Stimulated activated CD4-positive, alpha-beta T cell treated with anti-CD3 and anti-CD28 coated beads, Interleukin-15, amount 100 ng/mL, for 48 hours (primary cell): ENCODE measurements at places on chromosomes 3 and 15.

- DNase-seq = no peak
These were observed 4.4 kb downstream of the COX17 start for GRCh38 chr3:119672776-119673175.

DNA sequence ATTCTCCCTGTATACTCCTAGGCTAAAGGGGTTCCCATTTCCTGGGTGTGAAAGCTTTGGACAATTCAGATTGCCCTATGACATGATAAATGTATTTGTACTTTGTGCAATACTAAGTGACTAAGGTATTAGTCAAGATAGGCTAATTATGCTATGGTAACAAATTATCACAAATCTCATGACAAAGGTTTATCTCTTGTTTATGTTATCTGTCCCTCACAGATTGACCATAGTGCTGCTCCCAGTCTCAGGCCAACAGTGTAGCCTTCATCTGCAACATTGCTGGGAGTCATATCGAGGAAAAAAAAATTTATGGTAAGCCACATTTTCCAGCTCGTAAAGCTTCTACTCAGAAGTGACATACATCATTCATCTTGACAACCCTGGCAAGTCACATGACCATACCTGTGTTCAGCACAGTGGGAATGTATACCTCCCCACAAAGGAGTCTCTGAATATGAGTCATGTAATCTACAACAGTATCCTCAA is 346.2 kb downstream of the IGSF11 start:
- no peak for DNase-seq

DNA sequence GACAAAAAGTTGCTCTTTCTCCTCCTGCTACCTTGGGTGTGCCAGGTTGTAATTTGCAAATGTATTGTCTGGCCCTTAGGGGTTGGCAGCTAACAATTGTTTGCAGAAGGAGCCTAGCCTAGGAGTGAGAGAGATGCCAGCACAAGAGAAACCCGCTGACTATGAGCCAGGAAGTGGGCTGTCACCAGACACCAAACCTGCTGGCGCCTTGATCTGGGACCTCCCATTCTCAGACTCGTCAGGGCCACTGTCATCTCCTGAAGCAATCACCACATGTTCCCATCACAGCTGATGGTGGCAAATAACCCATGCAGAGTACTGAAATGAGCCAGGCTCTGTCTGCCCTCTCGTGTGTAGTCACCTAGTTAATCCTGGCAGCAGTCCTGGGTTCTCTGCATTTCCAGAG is 406.4 kb upstream of the NPAP1 start:
- no peak for DNase-seq

DNA sequence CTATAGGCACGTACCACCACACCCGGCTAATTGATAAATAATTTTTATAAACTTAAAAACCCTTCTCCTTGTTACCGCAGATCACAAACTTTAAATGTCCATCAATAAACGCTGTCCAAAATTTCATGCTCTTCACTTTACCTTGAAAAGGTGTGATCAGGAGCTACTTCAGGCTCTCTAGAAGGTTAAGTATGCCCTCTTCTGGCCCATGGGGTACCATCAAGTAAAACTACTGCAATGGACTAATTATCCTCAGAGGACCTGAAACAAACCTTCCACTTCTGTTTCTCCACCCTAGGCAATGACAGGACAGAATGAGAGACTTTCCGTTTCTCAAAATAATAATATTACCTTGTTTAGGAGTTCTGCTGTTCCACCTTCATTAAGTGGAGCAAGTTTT is 9.2 kb downstream of the LZTFL1 start:
- no peak for DNase-seq

GRCh38 chr3:40317061-40317855 is 7.8 kb downstream of the EIF1B start:
- peak; percentile 16 for DNase-seq

DNA sequence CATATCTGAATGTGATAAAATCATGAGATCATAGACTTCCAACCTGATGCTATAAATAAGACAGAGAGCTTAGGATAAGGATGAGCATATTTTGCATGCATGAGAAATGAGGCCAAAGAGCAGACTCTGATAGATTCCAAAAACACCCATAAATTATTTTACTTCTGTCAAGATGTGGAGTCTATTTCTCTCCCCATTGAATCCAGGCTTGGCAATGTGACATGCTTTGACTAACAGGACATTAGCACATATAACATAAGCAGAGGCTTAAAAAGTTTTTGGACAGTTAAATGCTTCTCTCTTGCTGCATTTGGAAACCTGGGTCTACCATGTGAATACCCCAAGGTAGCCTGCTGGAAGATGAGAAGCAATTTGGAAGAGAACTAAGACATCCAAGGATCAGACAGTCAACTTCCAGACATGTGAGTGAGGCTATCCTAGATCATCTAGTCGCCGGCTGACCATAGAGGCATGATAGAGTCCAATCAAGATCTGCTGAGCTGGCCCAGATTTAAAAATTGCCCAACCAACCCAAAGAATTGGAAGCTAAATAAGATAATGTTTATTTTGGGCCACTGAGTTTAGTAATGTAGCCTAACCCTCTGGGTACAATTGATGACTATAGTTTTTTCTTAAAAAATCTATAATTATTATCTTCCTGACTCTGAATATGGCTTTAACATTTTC is 30.3 kb downstream of the MYLK start:
- DNase-seq = no peak

GRCh38 chr15:58870451-58870850 is 63.0 kb downstream of the SLTM start:
- no peak for DNase-seq

DNA sequence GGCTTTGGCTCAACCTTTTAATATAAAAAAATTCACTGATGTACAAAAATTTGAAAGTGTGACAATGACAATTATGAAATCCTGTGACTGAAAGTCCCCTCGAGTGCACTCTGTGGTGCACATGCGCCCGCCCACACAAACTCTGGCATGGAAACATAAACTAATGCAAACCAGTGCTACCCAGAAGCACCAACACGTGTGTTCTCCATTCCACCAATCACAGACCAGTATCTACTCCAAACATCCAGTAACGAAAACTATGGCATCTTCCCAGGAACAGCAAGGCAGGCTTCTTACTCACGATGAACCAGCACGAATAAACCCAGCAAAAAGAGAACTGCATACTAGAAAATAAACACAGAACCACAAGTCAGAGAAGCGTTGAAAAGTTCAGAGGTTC is 11.7 kb upstream of the NMB start:
- DNase-seq = no peak

DNA sequence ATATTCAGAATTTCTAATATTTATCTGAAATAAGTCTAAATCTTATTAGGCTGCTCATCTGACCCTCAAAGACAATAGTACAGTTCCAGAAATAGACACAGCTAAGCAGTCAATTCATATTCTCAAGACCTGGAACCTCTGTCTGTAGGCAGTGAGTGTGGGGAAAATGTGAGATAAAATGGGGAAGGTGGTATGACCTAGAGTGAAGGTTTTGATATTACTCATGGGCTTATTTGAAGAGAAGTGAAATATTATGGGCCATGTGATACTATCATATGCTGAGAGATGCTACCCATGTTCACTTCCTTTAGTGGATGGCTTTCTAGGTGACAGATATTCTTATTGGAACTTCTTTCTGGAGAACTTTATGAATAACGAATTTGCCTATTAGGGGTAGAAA is 33.5 kb downstream of the TGFBR2 start:
- DNase-seq = no peak

DNA sequence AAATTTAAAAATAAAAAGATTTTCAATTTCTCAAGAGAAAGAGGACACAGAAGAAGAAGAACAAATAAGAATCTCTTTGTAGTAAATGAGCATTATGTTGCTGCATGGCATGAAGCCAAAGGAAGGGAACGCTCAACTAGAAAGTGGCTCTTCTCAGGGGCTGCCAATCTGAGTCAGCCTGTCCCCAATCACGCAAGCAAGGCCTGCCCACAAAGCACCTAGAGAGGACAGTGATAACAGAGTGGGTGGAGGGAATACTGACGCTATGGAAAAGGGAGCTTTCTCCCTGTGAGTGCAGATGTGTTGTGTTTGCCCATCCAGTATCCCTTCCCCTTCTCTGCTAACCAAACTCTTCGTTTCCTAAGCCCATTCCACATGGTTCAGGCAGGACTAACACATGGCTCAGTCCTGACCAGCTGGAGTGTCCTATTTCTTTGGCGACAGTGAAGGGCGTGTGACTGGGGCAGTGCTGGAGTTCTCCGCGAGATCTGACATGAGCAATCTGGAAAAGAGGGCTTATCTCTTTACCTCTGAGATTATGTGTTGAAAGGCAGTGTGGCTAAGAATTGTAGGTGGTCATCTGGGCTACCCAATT is 14.2 kb downstream of the FBN1 start:
- no peak for DNase-seq

GRCh38 chr15:74278207-74278606 is 42.1 kb downstream of the CCDC33 start:
- DNase-seq = no peak

DNA sequence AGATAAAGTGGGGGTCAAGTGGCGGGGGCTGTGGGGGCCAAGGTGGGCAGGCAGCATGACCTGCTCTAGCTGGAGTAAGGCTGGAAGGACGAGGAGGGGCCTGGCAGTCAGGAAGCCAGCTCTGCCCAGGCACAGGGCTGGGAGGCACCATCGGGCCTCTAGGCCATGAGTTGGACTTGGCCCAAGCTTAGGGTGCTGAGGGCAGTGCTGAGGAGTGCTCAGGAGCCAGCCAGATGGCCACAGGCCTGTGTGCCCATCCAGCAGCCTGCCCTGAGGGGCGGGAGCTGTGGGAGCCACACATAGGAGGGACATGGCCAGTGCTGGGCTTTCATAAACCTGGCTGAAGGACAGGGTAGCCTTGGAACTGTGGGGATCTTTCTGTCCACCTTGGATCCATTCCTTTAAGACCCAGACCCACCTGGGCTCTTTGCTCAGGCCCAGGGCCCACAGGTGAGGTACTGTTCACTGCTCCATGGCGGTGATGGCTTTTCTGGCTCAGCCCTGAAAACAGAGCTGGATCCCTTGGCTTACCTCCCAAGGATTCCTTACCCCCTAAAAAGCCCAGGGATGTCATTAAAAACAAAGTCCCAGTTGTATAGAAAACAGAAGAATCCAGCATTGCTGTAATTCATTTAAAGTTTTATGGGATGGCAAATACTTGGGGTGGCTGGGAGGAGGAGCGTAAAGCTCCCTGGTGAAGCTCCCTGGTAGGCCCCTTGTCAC is 137.0 kb downstream of the DNAJB8 start:
- DNase-seq = no peak

DNA sequence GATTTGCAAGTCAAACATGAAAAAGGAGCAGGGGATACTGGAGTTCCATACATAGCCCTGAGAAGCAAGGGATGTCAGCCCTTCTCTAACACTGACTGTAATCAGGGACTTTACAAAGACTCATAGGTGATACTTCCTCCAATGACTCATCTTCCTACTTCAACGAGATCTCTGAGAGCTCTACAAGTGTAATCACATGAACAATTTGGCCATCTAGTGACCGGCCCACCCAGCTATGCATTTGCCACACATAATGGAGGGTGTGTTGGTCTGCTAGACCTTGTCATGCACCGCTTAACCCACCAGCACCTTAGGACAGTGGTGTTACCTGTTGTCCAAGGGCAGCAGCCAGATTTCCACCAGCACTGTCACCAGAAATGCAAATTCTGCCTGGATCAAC is 75.3 kb downstream of the NCEH1 start:
- no peak for DNase-seq

- DNase-seq = no peak
These were observed 52.8 kb downstream of the ATP8B4 start for GRCh38 chr15:50066202-50066601.

DNA sequence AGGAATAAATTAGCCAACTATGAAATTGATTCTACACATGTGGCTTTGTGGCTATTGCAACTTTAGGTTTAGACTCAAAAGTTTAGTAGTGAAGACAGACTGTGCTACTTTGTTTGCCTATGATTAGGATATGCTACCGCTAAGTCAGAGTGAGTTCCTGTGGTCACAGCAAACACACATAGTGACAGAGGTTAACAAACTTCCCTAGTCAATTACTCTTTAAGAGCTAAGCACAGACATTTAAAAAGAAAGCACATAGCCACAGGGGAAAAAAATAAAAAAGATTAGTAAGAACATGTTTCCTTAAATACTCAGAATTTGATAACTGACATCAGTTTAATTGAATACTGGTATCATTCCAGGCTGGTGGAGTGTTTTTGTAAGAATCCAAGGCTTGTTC is 207.1 kb downstream of the GBE1 start:
- no peak for DNase-seq

DNA sequence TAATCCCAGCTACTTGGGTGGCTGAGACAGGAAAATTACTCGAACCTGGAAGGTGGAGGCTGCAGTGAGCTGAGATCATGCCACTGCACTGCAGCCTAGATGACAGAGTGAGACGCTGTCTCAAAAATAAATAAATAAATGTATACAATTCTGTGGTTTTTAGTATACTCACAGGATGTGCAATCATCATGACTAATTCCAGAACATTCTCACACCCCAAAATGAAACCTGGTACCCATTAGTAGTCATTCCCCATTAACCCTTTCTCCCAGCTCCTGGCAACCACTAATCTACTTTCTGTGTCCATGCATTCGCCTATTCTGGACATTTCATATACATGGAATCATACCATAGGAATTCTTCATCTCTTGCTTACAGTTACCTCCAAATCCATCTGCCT is 44.5 kb downstream of the LRRFIP2 start:
- DNase-seq = no peak

- no peak for DNase-seq
These were observed 111.2 kb downstream of the DNAJB8 start for GRCh38 chr3:128355543-128355919.

GRCh38 chr3:133412183-133413132 is 12.6 kb downstream of the BFSP2 start:
- DNase-seq = no peak

- DNase-seq = no peak
These were observed 2.5 kb downstream of the GXYLT2 start for GRCh38 chr3:72890166-72890925.

- peak; percentile 37 for DNase-seq
These were observed 20.4 kb upstream of the NFKBIZ start for GRCh38 chr3:101828691-101829436.

DNA sequence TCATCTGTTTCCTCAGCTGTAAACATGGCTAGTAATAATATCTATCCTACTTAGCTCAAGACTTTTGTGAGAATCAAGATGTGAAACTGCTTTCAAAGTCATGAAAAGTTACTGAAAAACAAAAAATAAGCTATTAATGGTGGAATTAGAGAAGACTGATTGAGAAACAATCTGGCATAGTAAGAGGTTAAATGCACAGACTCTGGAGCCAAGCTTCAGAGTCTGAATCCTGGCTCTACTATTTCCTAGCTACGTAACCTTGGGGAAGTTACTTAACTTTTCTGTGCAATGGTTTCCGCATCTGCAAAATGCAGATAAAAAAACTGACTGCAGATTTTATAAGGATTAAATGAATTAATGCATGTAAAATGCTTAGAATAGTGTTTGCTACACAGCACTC is 28.8 kb downstream of the LRRFIP2 start:
- DNase-seq = no peak

DNA sequence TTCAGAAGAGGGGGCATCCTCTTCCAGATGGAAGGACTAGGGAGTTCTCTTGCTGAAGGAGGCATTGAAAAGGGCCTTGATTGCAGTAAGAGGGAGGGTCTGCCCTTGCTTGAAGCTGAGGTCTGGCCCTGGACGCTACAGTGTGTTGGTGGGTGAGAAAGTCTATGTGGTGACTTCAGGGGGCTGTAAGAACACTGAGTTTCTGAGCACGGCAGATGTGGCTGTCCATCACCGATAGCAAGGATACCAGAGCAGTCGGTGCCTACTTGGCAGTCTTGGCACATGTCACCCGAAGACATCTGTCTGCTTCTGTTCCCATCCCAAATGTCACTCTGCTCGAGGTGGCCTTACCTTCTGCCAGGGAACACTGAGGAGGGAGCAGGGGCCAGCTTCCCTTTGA is 631.1 kb upstream of the CFAP20DC start:
- DNase-seq = no peak
